ENCODE measurements at places on chromosomes 3 and 15.

DNA sequence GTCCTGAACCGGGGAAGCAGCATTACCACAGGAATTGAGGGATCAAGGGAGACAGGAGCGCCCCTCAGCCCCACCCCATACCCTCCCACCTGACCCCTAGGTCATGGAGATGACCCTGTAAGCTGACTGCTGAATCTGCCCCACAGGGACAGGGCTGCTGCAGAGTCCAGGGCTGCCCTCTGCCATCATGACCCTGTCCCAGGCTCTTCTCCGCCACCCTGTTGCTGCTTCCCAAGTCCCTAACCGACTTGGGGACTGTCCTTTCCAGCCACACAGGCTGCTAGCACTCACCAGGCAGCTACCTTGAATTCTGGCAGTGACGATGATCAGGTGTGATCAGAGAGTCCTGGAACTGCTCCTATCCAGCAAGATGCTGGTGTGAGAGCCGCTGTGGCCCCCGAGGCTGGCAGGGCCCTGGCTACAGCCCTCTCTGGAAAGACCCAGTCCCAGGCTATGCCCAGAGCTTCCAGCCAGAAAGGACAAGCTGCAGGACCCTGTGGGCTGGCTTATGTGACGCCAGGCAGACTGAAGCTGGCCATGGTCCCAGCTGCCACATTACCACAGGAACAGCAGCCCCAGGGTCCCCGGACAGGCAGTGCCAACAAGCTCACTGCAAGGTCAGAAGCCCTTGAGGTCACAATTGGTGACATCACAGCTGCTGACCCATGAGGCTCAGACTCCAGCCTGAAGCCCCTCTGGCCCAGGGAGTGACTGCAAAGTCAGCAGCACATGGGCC is at the start of gene C3orf22:
Gene C3orf22, minus strand, starts transcription at position 597 of the 736 bp plus-strand sequence. CDS start 5,542 bp downstream, outside the sequence.
- DNase-seq: no peak

GRCh38 chr3:125017406-125017805 is 38.4 kb downstream of the HEG1 start:
- DNase-seq: no peak

DNA sequence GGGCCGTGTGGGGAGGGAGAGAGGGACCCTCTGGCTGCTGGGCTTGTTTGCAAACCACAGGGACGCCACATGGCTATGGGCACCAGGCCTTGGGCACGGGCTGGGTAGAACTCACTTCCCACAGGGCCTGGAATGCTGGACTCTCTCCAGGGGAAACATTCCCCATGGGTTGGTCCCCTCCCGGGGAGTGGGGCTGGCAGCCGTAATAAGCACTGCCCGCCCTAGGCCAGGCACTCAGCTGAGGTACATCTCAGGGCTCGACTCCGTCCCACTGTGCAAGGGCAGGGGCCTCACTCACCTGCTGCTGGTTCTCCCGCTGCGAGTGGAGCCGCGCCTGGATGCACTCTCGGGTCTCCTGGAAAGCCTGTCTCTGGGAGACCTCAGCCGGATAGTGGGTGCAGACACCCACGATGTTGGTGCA is 96.7 kb downstream of the ADCY5 start:
- DNase-seq: no peak

- DNase-seq: no peak
These were observed 1.2 kb downstream of the NR2C2 start for GRCh38 chr3:14948609-14949038.

GRCh38 chr3:56145410-56145809 is 322.9 kb downstream of the ERC2 start:
- no peak for DNase-seq

- no peak for DNase-seq
These were observed 484 bp upstream of the C3orf52 start for GRCh38 chr3:112085735-112086075.

DNA sequence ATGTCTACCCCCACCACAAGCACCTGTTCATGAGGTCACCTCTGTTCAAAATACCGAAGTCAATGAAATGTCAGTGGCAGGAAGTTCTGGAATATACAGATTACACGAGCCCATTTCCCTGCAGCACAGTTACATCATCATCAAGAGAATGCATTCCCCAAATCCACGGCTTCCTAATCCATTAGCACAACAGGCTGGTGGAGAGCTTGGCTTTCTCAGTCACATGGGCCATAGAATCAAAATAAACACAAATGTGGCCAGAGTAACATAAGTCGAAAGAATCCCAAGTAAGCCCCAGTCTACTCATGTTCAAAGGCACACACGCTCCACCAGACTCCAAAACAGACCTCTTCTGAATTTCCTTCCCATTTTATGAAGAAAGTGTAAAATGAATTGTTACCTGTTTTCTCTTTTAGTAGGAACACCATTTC is 419.3 kb downstream of the MAGI1 start:
- no peak for DNase-seq

DNA sequence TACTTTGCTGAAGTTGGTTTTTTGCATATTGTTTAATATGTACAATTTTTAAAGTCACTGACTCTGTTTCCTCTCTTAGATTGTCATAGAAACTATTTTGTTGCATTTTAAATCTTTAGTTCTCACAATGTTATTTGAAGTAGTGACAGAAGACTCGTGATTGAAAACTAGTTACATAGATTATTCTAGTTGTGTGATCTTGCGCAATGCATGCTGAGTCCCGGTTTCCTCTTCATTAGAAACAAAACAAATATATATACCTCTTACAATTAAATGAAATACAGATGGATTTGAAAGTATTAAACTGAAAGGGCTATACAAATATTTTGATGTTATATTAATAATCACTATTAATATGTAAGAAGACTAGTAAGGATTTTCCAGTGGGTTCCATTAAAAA is 333.0 kb downstream of the LPP start:
- no peak for DNase-seq

DNA sequence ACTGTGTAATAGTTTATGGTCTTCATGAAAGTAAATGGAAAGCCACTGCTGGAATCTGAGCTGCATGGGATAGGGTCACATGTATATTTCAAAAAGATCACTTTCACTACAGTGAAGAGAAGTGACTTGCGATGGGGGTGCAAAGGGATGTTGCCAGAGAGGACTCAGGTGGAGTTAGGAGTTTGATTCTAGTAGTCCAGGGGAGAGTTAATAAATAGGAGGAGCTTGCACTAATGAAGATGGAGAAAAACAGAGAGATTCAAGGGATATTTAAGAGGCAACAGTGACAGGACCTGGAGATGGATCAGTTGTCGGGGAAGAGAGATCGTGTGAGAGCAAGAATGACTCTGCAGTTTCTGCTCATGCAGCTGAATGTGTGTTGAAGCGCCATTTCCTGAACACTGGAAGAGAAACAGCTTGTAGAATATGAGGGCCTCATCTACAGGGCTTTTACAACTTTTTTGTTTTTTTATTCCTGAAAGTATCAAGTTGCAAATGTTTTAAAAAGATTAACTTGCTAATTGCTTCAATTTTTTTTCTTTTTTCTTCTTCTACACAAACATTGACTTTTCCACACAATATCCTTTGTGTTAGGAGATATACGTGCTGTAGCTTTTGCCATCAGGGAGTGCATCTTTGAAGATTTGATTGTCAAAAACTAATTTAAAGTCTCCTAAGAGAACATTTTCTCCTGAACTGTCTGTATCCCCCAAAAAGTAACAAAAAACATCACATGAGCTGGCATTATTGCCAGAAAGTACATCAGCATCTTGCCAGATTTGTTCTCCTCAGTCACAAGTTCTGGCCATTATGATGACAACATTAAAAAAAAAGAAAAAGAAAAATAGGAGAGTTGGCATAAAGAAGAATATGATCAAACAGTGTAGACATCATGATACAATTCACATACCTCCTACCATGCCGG is 37.5 kb downstream of the SETMAR start:
- no peak for DNase-seq

DNA sequence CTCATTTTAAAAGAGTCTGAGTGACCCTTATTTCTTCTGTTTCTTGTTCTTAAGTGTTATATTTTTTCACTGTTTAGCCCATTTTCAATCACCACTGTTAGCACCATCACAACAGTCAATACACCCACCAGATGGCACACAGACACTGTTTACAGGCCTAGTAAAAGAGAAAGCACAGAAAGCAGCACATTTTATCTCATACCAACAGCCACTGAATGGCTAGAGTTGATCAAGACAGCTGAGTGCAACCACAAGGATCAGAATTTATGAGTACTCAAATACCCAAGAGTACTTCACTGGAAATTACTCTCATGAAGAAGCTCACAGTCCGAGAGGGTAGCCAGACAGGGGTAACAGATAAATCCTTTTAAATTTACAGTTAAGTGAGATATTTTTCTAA is 127.0 kb downstream of the TFDP2 start:
- no peak for DNase-seq

DNA sequence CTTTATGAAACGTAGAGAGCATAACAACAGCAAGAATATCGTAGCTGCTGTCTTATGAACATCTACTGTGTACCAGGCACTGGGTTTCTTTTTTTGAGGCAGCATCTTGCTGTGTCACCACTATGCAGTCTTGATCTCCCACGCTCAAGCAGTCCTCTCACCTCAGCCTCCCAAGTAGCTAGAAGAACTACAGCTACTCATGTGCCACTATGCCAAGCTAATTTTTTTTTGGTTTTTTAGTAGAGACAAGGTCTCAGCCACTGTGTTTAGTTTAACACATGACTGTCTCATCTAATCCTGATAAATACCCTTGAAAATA is 129.9 kb downstream of the VGLL4 start:
- no peak for DNase-seq

GRCh38 chr3:170043506-170043905 is 5.7 kb downstream of the GPR160 start:
- no peak for DNase-seq

- DNase-seq: no peak
These were observed 27.3 kb downstream of the CCDC33 start for GRCh38 chr15:74263466-74263865.
